ENCODE measurements at places on chromosomes 5 and 9.

- DNase-seq = no peak
Observed at GRCh38 chr5:93153461-93153860, 427.6 kb downstream of the NR2F1-AS1 start.

DNA sequence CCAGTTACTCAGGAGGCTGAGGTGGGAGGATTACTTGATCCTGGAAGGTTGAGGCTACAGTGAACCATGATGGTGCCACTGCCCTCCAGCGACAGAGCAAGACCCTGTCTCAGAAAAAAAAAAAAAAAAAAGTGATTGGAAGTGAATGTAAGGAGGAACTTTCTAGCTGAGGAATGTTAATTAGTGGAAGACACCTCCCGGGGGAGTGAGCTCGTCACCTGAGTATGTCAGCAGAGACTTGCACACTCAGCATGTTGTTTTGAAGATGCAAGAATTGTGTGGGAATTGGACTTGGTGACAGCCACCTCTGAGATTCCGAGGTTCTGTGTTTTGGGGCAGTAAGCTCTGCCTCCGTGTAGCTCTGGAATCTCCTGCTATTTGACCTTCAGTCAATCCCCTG, 3.6 kb downstream of the SYNPO start:
- DNase-seq = no peak

GRCh38 chr9:107142896-107143603, 140.0 kb upstream of the RAD23B start:
- DNase-seq = no peak

DNA sequence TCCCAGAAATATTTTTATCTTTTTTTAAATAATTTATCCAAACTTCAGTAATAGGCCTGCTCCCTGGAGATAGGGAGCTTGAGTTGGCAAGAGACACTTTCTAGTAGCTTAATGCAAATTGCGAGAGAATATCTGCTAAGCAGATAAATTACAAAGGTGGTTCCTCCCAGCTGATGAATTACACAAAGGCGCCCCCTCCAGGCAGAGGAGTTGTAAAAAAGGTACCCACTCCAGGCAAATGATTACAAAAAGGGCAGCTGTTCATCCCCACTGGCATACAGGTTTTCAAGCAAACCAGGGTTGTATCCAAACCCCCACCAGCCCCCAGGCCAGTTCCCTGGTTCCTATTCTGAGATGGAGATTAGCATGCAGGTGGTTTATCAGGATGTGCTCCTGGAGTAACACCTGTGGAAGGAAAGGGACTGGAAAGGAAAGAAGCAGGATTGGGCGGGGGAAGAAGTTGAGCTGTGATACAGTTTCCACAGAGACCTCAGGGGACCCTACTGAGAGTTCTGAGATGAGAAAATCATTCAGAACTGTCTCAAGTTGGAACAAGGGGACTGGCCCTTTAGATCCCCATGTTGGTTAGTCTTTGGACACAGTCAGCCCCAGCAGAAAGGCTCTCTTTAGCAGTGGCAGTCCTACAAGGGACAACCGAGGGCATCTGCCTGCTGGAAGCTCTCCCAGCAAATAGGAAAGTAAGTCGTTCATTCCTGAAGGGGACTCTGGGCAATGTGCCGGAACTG, 25.5 kb downstream of the ESM1 start:
- peak; percentile 37 for DNase-seq

DNA sequence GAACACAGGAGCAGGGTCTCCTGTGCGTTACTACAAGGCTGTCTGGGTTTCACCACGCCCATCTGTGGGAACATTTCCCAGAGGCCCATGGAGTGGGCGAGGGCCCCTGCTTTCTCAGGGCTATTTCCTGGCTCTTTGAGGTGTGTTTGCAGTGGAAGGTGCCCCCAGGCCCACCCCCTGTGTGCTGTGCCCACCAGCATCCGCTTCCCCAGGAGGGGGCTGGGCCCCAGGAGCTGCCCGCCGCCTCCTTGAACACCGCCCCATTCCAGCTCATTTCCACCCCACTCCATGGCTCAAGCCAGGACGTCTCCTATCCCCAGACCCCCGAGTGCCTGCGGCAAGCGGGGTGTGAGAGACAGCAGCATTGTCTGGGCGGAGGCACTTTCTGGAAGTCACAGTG, 70.5 kb downstream of the NEK6 start:
- DNase-seq = no peak

- no peak for DNase-seq
Observed at GRCh38 chr5:61622156-61622555, 290.1 kb downstream of the ZSWIM6 start.

- DNase-seq = no peak
Observed at GRCh38 chr5:59829386-59829785, 64.1 kb downstream of the PDE4D start.

GRCh38 chr5:32059761-32060530, 114.2 kb downstream of the GOLPH3 start:
- no peak for DNase-seq

- peak; percentile 37 for DNase-seq
Observed at GRCh38 chr5:147098233-147098790, 136.5 kb upstream of the STK32A start.

DNA sequence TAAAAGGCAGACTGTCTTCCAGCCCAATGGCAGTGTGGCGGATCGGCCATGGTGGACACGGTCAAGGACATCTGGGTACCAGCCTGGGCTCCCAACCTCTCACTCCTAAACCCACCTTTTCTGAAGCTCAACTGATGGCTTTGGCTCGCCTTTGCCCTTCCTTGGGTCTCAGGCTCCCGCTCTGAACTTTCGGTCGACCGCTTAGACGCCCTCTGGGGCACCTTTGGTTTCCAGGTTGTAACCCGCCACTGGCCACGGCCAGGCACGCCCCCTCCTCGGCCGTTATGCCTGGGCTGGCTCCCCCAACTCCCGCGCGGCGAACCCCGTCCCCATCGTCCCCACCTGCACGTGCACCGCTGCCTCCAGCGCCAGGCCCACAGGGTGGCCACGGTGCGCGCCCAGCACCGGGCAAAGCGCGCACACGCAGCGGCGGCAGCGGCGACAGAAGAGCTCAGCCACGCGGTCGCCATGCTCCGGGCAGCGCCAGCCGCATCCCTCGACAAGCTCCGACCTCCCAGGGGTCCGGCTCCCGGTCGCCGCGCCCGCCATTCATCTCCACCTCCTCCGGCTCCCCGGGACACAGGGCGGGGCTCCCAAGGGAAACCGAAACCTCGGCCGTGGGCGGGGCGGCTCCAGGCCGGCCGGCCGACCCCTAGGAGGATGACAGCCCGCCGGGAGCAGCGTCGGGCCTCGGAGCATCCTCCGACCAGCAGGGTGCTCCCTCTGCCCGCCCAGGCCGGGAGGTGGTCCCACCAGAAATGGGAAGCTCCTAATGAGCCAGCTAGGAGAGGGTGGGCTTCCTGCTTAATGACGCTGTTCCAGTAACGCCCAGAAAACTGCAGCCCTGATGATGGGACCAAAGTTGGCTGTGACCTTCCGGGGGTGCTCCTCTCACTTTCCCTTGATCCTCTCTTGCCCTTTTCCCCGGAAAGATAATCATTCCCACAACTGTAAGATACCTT, at the start of gene TRIM14:
Gene TRIM14, minus strand, starts transcription at position 583 of the 962 bp plus-strand sequence. Its CDS starts 34 bp downstream, at position 549.
- DNase-seq = peak; percentile 10

DNA sequence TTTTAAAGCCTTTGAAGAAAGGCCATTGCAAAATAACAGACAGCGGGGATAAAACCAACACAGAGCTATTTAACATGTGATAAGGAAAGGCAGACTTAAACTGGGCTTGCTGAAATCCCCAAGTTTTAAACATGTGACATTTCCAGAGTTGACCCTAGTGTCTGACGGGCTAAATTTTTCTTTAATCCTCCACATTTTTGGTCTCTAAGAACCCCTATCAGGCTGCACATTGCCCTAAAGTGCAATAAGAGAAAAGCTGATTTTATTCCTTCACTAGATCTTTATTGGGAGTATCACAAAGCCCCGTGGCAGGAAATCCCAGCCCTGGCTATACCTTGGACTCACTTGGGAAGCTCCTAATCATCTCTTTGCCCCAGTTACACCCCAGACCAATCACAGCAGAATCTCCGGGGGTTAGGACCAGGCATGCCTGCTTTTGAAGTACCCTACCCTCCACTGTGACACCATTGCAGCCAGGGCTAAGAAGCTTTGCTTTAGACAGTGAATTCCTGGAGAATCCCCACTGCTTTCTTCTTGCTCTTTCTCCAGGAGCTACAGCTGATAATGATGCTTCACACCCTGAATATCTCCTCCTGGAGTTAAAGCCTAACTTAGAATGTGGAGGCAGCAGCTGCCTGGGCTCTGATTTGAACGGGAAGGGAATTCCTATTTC, 20.1 kb upstream of the COL15A1 start:
- DNase-seq = no peak

GRCh38 chr9:29311221-29311620, 1737.9 kb upstream of the C9orf72 start:
- no peak for DNase-seq

DNA sequence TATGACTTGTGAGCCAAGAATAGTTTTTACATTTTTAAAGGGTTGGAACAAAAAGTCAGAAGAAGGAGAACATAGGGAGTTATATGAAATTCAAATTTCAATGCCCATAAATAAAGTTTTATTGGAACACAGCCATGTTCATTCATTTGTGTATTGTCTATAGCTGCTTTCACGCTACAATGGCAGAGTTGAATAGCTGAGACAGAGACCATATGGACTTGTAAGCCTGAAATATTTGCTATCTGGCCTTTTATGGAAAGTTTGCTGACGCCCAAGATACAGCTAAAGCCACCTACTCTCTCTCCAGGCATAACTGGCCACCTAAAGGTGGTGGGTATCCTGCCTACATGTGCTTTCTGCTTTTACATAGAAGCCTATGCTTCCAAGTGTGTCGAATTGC, 10.9 kb downstream of the DAB2IP start:
- no peak for DNase-seq

DNA sequence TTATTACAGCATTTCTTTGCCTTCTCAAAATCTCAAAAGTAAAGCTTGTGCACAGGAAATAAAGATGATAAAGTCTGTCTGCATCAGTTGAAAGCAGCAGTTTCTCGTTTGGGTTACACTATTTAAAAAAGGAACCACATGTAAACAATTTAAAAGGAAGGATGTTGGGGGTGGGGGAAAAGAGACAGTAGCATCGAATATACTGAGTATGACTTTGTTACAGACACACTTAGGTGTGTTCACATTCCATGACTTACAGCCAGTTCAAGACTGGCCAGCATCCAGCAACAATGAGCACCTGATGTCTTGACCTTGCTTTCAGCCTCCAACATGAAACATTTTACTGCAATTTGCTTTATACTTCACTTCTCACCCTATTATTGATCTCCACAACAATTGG, 8.7 kb downstream of the GAPT start:
- DNase-seq = no peak

DNA sequence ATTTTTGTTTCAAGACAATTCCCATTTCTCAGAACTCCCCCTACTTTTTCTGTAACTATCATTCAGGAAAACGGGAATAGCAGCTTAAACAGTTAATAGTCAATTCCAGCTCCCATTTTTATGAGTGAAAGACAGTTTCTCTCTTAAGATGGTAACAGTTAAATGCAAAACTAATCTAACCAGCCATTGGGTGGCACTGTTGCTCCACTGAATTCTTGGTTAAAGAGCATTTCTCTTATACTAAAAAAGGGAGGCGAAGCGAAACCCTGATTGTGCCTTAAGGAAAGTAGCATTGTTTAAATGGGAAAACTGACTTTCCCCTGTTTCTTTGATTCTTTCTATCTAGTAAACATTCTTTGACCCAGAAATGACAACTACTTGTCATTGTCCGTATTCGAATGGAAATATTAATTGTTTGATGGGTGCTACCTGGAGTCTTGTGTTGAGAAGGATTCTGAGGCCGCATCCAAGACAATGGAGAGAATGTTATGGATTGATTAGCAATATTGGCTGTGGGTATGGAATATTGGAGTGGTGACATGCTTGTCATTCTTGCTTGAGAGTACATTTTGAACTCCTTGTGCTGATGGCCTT, 507.8 kb downstream of the MAT2B start:
- DNase-seq = peak; percentile 51

Data from NCI-H1417 (cell line).